ENCODE measurements at places on chromosomes 11 and 22.

DNA sequence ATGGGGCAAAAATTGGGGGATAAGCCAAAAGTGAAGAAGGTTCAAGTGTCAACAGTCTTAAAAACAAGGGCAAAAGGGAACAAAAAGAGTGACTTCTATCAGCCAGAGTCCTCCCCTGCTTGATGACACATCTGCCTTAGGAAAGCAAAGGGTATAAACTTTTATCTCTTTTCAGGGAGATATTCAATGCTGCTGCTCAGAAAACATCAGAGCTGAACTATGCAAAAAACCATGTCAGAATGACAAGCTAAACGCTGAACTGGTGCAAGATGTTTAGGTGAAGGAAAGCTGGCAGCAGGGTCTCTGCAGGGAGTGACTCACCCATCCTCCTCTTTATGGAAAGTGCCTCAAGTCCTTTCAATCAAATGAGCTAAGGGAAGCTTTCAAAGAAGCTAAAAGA, 24.7 kb downstream of the ALG9 start:
- DNase-seq, result no peak

GRCh38 chr11:64385945-64386704, 27.2 kb downstream of the RPS6KA4 start:
- DNase-seq, result no peak

DNA sequence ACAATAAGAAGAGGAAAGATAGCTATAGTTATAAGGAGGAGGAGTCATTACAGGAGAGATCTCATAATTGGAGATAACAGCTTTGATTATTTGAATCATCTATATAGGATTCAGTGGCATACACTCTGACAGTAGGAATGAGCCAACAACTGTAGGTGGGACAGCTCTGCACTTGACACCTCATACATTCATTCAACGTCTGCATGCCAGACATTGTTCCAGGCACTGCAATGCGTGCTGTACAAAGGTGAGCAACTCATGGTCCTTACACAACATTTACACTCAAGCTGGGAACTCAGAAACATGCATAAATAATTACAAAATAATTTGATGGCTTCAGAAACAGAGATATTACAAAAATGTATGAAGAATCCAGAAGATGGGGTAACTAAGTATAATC, 154.3 kb downstream of the MSANTD4 start:
- no peak for DNase-seq

GRCh38 chr11:60996381-60997138, 25.1 kb downstream of the CD6 start:
- no peak for DNase-seq

GRCh38 chr22:22810018-22810427, 77.6 kb upstream of the IGLL5 start:
- peak; percentile 72 for DNase-seq

- DNase-seq, result no peak
These were observed 22.7 kb downstream of the IFT27 start for GRCh38 chr22:36753120-36753802.

- DNase-seq, result no peak
These were observed 46.5 kb downstream of the POLD3 start for GRCh38 chr11:74638869-74639268.

DNA sequence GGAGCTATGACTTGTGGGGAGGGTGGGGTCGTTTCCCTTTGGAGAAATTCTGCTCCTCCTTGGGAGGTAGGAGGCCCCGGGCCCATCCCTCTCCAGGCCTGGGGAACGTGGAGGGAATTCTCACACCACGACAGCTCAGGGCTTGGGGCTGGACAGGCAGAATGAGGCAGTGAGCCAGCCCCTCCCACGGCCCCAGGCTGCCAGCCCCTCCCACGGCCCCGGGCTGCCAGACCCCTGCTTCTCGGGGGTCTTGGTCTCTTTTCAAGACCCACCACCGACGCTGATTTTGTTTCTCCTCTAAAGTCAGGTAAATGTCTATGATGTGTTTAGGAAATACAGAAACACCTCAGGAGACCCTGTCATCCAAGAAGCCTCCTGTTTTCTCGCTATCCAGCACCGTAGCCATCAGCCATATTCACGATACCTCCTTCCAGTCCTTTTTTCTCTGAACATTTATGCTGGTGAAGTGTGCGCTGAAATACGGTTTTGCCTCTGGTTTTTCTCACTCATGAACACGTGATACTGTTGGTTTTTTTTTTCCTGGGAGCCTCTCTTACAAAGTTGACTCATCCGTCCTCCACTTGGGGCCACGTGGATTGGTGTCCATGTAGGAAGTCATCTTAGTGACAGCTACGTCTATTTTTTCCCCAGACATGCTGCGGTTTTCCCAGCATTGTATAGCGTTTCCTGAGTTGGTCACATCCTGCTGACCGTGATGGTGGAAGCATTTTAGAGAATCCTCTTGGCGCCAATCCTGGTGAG, 1219.6 kb downstream of the BRD1 start:
- DNase-seq, result no peak

DNA sequence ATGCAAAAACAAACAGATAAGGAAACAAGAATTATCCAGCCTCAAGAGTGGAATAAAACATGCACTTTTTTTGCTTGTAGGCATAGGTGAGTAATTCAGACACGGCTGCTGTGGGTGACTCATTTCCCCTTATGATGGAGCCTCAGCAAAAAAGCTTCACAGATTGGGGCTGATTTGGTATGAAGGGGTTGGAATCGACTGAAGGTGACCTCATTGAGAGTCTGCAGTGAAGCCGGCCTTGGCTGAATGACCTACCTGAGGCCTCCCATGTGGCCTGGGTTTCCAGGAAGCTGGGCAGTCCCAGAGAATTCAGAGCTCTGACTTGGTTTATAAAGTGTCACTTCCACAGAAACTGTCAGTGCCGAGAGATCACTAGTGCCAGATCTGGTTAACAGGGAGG, 34.2 kb upstream of the VPREB1 start:
- DNase-seq, result no peak

DNA sequence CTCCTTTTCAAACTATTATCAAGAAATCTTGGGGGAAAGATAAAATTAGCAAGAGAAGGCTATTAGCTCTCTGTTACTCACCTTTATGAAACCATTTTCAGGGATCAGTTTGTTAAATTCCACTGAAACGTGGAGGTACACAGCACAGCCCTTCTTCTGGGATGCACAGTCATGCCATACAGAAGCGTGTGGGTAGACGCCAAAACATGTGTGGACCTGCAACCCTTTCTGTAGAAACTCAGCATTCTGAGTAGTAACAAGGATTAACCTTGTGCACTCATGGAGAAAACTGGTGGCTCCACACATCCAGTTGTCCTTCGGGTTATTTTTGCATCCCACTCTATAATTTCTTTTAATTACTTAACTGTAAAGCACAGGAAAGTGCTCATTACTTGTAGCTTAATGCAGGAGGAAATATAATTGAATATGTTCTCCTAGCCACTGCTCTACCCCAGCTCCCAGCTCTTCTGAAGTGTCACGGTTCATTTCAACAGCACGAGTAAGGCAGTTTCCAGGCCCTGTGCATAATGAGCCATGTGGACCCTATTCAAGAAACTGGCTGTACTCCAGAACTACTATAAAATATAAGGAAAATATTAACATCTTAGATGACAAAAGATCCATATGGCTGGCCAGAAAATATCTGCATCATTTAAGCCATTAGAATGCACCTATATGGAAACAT, 26.1 kb downstream of the BDNF start:
- no peak for DNase-seq

GRCh38 chr11:121521145-121522042, 68.6 kb upstream of the SORL1-AS1 start:
- no peak for DNase-seq

DNA sequence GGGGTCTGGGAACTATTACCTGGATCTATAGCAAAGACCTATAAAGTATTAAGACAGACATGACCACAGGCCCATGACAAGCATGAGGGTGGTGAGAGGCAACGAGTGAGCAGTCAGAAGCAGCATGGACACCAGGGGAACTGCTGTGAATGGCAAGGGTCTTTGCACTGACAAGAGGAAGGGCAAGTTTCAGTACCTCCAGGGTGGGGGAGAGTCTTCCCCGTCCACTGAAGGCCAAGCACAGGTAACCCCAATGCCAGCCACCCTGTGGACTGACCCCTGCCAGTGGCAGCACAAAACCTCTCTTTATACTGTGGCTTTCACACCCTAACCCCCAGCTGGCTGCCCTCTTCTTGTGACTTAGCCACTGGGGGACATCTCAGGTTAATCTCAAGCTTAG, 55.5 kb downstream of the CHST1 start:
- no peak for DNase-seq

DNA sequence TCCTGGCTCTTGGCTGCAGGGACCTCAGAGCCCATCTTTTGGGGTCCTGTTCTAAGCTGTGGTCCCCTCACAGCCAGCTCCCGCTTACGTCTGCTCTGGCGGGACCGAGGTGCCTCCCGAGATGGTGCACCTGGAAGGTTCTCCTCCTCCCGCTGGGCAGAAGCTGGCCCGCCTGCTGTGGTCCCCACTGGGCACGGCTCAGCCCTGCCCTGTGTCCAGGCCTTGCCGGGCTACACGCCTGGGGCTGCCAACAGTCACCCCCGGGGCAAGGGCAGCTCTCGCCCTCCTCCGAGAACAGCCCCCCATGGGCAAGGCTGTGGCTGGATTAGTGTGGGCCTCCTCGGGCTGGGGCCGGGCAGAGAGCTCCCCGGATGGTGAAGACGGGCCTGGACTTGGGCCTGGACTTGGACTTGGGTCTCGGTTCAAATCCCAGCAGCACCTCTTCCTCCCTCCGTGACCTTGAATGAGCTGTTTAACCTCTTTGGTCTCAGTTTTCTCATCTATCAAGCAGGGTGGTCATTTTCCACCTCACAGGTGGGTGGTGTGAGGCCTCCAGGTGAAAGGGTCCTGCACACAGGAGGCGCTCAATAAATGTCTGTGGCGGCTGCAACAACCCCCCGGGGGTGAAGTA, 998 bp downstream of the BAIAP2L2 start:
- DNase-seq, result no peak

- DNase-seq, result no peak
These were observed 308.4 kb downstream of the BRD1 start for GRCh38 chr22:49519117-49519737.

DNA sequence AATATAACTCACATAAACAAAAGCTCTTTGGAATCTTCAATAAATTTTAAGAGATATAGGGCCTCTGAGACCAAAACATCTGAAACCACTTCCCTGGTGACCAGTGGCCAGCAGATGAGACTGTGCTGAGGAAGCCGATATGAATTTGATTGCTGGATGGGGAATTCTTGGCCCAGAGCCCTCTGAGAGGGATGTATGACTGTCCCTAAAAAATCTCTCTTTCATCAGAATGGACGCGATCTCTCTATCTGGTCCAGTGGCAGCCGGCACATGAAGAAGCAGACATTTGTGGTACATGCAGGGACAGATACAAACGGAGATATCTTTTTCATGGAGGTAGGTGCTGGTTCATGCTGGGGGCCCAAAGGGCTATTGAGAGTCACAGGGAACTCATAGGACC, 37.5 kb downstream of the MYBPC3 start:
- no peak for DNase-seq

DNA sequence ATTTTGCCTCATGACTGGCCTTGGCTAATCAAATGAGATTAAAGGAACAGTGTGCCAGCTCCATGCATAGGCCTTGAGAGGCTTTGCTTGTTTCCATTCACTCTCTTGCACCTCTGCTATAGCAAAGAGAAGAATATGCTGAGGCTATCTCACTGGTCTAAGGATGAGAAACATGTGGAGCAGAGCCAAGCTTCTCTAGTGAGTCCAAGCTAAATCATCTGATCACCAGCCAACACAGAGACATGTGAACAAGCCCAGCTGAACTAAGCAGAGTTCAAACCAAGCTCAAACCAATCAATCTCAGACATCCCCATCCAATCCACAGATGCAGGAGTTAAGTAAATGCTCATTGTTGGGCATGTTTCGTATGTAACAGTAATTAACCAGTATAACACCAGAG, 69.4 kb upstream of the API5 start:
- no peak for DNase-seq

- DNase-seq, result no peak
These were observed 26.4 kb downstream of the ISX start for GRCh38 chr22:35092406-35092805.

- DNase-seq, result no peak
These were observed 23.3 kb downstream of the ST3GAL4 start for GRCh38 chr11:126378763-126379162.

GRCh38 chr11:35138943-35139721, at the start of gene CD44:
TSS of gene CD44 (plus strand) at chr11:35139171. CDS start at chr11:35139304, 133 bp downstream.
- peak; percentile 55 for DNase-seq

- no peak for DNase-seq
These were observed 2.1 kb downstream of the GRIK4 start for GRCh38 chr11:120513436-120514315.

GRCh38 chr22:32469799-32470212, 4.8 kb upstream of the FBXO7 start:
- no peak for DNase-seq

- no peak for DNase-seq
These were observed 73.8 kb downstream of the TP53I11 start for GRCh38 chr11:44876906-44877305.

- DNase-seq, result no peak
These were observed 90.0 kb downstream of the PRMT3 start for GRCh38 chr11:20477418-20478090.

DNA sequence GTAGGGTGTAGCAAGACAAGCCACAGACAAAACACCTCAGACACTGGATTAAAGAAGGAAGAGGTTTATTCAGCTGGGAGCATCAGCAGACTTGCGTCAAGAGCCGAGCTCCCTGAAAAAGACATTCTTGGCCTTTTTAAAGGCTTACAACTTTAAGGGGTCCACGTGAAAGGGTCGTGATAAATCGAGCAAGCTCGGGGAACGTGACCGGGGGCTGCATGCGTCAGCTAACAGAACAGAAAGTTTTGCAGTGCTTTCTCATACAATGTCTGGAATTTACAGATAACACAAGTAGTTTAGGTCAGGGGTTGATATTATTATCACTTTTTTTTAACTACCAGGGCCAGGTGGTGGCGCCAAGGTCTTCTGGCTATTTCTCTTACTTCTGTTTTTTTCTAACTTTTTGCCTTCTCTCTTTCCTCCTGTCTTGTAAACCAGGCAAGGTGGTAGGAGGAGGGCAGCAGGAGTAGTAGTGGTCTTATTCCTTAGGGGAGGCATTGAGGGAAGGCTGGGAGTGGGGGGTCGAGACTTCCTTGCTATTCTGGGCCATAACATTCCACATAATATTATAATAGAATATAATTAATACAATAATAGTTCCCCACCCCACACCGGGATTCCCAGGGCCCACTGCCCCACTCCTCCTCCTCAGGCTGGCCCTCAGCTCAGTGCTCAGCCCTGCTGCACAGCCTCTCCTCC, 587 bp upstream of the ALDH3B1 start:
- DNase-seq, result no peak

DNA sequence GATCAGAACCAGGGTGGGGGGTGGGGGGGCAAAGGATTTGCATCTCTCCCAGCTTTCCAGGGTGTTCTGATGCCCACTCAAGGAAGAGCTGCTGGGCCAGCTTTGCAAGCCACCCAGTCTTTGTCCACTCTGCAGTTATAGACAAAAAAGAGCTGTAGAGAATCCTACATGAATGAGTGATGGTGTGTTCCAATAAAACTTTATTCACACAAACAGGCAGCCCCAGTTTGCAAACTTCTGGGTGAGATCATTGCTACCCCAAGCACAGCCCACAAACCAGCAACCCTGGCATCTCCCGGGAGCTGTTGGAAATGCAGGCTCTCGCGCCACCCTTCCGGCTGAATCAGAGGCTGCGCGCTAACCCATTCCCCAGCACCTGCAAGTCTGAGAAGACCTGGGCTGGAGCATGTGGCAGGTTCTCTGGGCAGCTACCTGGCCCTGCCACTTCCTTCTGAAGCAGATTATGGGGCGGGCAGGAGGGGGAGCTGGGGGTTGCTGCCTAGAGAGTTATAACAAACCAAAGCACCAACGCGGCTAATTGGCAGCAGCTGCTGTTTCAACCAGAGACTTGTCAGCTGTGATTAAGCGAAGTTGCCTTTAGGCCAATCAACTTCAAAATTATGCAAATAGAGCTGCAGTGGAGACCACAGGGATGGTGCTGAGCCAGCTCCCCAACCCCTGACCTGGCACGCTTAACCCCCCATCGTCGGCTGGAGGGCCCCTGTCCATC, 3.8 kb upstream of the SHISAL1 start:
- DNase-seq, result no peak

Data from left lobe of liver (tissue), 2 donors.